ENCODE measurements at places on chromosomes 5 and 9.

DNA sequence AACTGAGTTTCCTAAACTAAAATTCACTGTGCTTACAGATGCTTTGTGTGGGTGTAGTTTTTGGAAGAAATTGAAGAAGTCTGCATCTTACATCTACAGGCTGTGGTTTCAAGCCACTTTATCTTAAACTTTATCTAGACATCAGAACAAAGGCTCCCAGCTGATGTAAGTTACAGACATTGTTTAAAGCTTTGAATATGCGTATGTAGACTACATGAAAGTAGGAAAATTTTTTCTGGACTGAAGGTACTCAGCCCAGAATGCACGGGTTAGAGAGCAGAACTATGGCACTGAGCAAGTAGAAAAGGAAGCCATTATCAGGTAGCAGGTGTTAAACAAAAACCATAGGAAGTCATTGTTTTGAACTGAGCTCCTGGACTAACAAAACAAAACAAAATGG lies 185.4 kb downstream of the TTC39B start:
- no peaks in the 10 kb centered on the region for H3K4me1 ChIP-seq
- H3K4me3 ChIP-seq = no peak overlapping the region
- no peak overlapping the region for H3K27ac ChIP-seq
- DNase-seq = no peak
- no peaks in the 10 kb centered on the region for H3K36me3 ChIP-seq

DNA sequence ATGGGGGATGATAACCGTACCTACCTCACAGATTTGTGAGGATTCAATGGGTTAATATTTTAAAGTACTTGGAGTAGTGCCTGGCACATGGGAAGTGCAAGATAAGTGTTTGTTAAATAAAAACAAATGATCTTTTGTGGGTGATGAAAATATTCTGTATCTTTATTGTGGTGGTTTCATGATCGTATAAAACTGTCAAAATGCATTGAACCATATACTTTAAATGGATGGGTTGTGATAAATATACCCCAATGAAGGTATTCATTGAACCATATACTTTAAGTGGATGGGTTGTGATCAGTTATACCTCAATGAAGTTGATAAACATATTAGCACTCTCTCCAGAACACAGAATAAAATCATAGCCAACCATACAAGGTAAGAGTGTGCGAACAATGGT lies 234.5 kb downstream of the CRB2 start:
- DNase-seq = no peak
- H3K4me1 ChIP-seq = no peaks in the 10 kb centered on the region
- no peaks in the 10 kb centered on the region for H3K27me3 ChIP-seq
- H3K4me3 ChIP-seq = no peak overlapping the region
- H3K36me3 ChIP-seq = peaks cover 9% of the 10 kb centered on the region

DNA sequence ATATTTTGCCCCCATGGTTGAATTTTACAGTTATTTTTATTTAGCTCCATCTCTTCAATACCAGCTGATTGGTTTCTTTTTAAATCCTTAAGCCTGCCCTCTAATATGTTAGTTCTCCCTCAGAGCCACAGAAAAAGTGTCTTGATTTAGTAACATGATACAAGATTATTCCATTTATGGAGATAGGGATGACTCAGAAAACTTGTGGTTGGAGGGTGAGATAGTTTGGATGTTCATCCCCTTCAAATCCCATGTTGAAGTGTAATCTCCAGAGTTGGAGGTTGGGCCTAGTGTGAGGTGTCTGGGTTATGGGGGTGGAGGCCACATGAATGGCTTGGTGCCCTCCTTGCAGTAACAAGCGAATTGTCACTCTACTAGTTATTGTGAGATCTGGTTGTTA lies 115.7 kb downstream of the FBXO38 start:
- DNase-seq = no peak
- no peak overlapping the region for H3K27ac ChIP-seq
- H3K4me1 ChIP-seq = no peaks in the 10 kb centered on the region
- no peaks in the 10 kb centered on the region for H3K36me3 ChIP-seq
- H3K27me3 ChIP-seq = peaks cover 50% of the 10 kb centered on the region
- H3K4me3 ChIP-seq = no peak overlapping the region

- DNase-seq = no peak
- H3K4me3 ChIP-seq = no peak overlapping the region
- H3K27ac ChIP-seq = no peak overlapping the region
These were observed 222.4 kb upstream of the TBC1D2 start for GRCh38 chr9:98477884-98478283.

DNA sequence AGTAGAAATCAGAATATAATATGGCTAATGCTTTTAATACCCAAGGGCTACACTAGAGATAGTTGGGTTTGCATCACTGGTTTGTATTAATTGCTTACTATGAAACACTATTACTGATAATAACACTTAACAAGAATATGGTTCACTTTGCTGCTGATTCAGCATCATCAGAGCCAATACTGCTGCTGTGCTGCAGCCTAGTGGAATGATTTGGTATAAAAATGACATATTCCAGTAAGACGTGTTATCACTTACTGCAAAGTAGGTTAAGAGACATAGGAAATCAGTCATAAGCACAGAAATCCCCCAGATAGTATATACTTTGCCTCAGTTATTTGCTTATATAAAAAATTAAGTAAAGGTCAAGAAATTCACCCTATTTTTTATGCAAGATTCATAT lies 2.8 kb downstream of the CDH10 start:
- H3K27me3 ChIP-seq = no peaks in the 10 kb centered on the region
- H3K4me1 ChIP-seq = no peaks in the 10 kb centered on the region
- no peak overlapping the region for H3K27ac ChIP-seq
- no peaks in the 10 kb centered on the region for H3K36me3 ChIP-seq
- DNase-seq = no peak
- no peak overlapping the region for H3K4me3 ChIP-seq

DNA sequence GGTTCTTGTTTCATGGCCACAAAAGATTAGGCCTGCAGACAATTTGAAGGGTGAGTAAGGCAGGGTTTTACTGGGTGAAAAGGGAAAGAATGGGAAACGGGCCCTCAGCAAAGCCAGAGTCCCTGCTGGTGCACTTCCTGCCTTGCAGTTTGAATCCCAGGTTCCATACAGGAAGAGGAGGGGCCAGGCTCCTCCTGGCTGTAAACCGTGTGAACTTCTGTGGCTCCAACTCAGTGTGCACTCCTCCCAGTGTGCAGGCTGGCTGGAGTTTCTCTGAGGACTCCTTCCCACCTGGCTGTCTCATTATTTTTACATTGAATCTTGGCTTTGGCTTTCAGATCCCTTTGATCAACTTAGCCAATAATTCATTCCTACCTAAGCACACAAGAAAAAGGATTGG lies 367.1 kb upstream of the KLF4 start:
- no peaks in the 10 kb centered on the region for H3K36me3 ChIP-seq
- no peaks in the 10 kb centered on the region for H3K4me1 ChIP-seq
- no peak overlapping the region for H3K27ac ChIP-seq
- H3K27me3 ChIP-seq = no peaks in the 10 kb centered on the region
- DNase-seq = no peak

- no peaks in the 10 kb centered on the region for H3K36me3 ChIP-seq
- H3K4me1 ChIP-seq = no peaks in the 10 kb centered on the region
- peaks cover 15% of the 10 kb centered on the region for H3K27me3 ChIP-seq
- no peak overlapping the region for H3K27ac ChIP-seq
These were observed 120.0 kb upstream of the RAI14 start for GRCh38 chr5:34535944-34536623.

GRCh38 chr9:91643481-91644077 lies 219.9 kb upstream of the NFIL3 start:
- H3K4me3 ChIP-seq = no peak overlapping the region
- DNase-seq = no peak
- H3K27ac ChIP-seq = no peak overlapping the region
- H3K27me3 ChIP-seq = peaks cover 17% of the 10 kb centered on the region
- peaks cover 6% of the 10 kb centered on the region for H3K36me3 ChIP-seq
- H3K4me1 ChIP-seq = no peaks in the 10 kb centered on the region

DNA sequence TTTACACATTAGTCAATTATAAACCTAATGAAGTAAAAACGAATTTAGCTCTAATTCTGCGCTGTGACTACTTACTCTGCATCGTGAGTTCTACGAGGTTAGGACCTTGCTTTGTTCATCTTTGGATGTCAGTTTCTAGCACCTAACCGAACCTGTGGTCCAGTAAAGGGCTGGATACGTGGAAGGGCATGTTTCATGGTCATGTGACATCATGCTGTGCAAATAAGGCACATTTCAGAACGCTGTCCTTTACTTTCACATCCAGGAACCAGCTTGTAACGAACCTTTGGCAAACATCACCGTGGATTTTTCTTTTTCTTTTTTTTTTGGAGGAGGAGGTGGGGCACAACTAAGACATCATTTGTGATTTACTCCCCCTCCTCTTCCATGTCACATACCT lies 15.0 kb downstream of the BASP1 start:
- no peaks in the 10 kb centered on the region for H3K36me3 ChIP-seq
- H3K4me1 ChIP-seq = no peaks in the 10 kb centered on the region
- no peaks in the 10 kb centered on the region for H3K27me3 ChIP-seq
- H3K27ac ChIP-seq = no peak overlapping the region
- DNase-seq = no peak

- H3K27me3 ChIP-seq = no peaks in the 10 kb centered on the region
- H3K4me1 ChIP-seq = peaks cover 21% of the 10 kb centered on the region
- peak overlapping the region; percentile 96 for H3K4me3 ChIP-seq
- H3K36me3 ChIP-seq = peaks cover 6% of the 10 kb centered on the region
- DNase-seq = peak; percentile 67
- peak overlapping the region; percentile 97 for H3K27ac ChIP-seq
These were observed 722 bp downstream of the CDC42SE2 start for GRCh38 chr5:131264451-131265099.

DNA sequence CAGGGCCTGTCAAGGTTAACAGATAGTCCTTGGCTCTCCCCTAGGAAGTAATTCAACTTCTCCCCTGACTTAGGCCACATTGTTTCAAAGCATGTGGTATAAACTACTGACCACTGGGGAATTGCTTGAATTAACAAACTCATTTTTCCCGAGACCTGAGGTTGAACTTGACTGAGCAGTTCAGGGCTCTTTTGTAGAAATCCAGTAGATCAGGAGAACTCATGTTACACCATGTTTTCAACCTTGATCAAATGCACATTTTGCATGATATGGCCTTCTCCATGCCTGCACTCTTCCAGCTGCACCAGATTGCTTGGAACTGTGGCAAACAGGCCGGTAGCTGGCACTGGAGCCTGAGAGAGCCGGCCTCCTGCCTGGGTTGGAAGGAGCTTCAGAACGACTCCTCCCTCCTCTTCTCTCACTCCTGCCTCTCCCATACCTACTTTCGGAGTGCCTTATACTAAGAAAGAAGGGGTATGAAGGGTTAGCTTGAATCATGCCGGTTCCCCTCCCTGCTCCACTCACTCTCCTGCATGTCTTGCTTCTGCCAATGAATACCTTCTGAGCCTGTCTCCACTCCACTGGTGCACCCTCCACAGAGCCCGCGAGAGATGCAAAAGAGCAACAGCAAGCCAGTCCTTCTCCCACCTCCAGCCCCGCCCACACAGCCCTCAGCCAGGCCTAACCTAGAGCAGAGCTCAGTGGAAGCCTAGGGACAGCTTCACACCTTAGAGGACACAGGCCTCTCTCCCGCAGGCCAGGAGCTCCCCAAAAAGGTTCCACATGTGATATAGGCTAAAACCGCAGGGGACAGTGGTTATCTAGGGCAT lies 159.4 kb downstream of the MACROH2A1 start:
- H3K4me1 ChIP-seq = no peaks in the 10 kb centered on the region
- no peak overlapping the region for H3K4me3 ChIP-seq
- H3K27ac ChIP-seq = no peak overlapping the region
- DNase-seq = peak; percentile 38

DNA sequence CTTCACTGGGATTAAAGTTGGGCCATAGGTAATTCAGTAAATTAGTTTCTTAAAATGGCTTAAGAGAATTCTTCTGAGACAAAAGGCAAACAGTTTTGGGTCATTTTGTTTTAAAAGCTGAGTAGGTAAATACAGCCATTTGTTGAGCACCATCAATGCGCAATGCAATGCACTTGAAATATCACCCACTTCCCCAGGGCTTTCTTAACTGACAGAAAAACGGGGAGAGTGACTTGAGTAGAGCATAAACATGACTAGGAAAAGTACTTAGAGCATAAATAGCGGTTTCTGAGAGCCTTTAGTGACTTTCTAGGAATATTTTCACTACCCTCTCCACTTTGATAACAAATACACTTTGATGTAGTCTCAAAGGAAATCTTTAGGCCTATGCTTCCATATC lies 27.2 kb downstream of the MLANA start:
- H3K4me1 ChIP-seq = peaks cover 51% of the 10 kb centered on the region
- H3K27me3 ChIP-seq = no peaks in the 10 kb centered on the region
- no peak overlapping the region for H3K27ac ChIP-seq
- peaks cover 38% of the 10 kb centered on the region for H3K36me3 ChIP-seq
- H3K4me3 ChIP-seq = no peak overlapping the region
- DNase-seq = no peak

GRCh38 chr5:88676637-88677375 lies 206.2 kb downstream of the MEF2C start:
- H3K4me1 ChIP-seq = peaks cover 27% of the 10 kb centered on the region
- H3K36me3 ChIP-seq = peaks cover 25% of the 10 kb centered on the region
- DNase-seq = no peak
- peak overlapping the region; percentile 80 for H3K4me3 ChIP-seq
- H3K27ac ChIP-seq = peak overlapping the region; percentile 71
- peaks cover 58% of the 10 kb centered on the region for H3K27me3 ChIP-seq

GRCh38 chr9:30630459-30630858 lies 1754.0 kb upstream of the ACO1 start:
- no peaks in the 10 kb centered on the region for H3K27me3 ChIP-seq
- H3K4me3 ChIP-seq = no peak overlapping the region
- no peak for DNase-seq
- H3K27ac ChIP-seq = no peak overlapping the region

- no peak for DNase-seq
- H3K36me3 ChIP-seq = peaks cover 16% of the 10 kb centered on the region
- H3K27ac ChIP-seq = peak overlapping the region; percentile 64
- peak overlapping the region; percentile 50 for H3K4me3 ChIP-seq
- H3K27me3 ChIP-seq = no peaks in the 10 kb centered on the region
- H3K4me1 ChIP-seq = peaks cover 46% of the 10 kb centered on the region
These were observed 20.0 kb downstream of the CEMIP2 start for GRCh38 chr9:71748280-71748743.

DNA sequence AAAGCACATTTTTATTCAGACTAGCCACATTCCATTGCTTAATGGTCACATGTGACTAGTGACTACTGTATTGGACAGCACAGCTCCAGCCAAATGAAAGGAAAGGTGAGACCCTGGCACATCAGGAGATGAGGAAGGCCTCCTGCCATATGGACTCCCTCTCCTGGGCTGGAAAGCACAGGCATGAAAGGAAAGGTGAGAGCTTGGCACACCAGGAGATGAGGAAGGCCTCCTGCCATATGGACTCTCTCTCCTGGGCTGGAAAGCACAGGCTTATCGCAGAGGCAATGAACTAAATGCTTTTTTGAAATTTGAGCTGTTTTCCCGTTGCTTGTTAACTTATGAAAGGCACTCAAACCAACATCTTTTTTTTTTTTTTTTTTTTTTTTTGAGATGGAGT lies 144.8 kb upstream of the SLC12A2 start:
- no peak overlapping the region for H3K27ac ChIP-seq
- H3K4me3 ChIP-seq = no peak overlapping the region

DNA sequence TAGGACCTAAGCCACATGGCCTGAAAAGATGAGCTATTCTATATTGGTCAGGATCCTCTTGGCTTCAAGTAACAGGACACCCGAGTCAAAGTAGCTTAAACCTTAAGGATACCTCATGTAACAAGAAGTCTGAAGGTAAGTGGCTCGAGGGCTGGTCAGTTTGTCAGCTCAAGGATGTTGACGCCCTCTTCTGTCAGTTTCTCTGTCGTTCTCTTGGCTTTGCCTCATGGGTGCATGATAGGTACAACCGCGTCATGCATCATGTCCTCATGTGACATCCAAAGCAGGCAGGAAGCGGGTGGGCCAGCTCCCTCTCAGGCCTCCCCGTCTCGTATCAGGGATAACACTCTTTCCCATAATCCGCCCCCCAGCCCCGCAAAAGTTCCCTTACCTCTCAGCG lies 22.1 kb upstream of the TCERG1 start:
- H3K4me1 ChIP-seq = peaks cover 4% of the 10 kb centered on the region
- H3K36me3 ChIP-seq = no peaks in the 10 kb centered on the region
- no peak for DNase-seq
